ENCODE measurements at places on chromosomes 16 and 17. TPM values are rescaled to one million over a fixed set of nuclear protein-coding genes. Genes with fewer than 3 reads are reported as not detected.

SALL1 gene
- total RNA-seq, result not detected

CCL1 gene
- total RNA-seq, result not detected

CACNA1H gene
- total RNA-seq, result 29.3 TPM

NLRC3 gene
- 0.36 TPM for total RNA-seq

Data from lower leg skin (tissue), 4 donors.